ENCODE measurements at places on chromosomes 1 and 21.
A peak's percentile ranks its signal among the peaks of the same experiment; 100 is the strongest.

DNA sequence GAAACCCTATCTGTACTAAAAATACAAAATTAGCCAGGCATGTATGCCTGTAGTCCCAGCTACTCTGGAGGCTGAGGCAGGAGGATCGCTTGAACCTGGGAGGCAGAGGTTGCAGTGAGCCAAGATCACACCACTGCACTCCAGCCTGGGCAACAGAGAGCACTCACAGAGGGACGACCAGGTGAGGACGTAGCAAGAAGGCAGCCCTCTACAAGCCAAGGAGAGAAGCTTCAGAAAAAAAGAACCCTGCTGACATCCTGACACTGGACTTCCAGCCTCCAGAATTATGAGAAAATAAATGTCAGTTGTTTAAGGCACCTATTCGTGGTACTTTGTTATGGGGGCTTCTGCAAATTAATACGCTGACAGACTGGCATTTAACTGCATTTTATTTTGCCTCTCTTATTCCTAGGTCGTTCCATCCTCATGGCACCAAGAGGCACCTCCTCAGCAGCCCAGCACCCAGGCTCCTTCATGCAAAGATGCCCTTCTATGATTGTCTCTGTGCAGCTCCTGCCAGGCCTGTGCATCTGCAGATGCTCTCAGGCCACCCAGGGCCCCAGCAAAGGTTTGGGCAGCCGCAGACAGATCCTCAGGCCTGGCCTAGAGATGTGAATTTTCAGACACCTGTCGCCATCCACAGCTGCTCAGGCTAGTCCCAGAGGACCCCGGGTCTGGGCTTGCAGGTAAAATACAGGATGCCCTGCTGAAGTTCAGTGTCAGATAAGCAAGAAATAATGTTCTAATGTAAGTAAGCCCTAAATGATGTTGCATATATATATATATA is 86.0 kb upstream of the COX20 start:
- DNase-seq = peak; percentile 18

DNA sequence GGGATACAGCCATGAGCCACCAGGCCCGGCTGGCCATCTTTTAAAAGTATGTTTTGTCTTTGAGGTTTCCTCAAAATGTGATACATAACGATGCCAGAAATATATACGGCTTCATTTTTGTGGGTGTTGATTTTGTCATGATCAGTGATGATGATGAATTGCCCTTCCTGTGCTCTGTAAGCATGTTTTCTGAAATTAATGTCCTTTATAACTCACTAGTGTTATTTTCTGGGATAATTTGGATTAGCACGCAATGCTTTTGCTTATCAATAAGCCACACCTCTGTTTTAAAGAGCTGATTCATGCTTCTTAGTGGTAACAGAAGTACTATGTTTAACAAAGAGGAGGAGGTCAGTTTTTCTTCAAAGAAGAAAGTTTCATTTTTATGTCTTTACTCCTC is 25.6 kb downstream of the PHACTR4 start:
- DNase-seq = no peak

DNA sequence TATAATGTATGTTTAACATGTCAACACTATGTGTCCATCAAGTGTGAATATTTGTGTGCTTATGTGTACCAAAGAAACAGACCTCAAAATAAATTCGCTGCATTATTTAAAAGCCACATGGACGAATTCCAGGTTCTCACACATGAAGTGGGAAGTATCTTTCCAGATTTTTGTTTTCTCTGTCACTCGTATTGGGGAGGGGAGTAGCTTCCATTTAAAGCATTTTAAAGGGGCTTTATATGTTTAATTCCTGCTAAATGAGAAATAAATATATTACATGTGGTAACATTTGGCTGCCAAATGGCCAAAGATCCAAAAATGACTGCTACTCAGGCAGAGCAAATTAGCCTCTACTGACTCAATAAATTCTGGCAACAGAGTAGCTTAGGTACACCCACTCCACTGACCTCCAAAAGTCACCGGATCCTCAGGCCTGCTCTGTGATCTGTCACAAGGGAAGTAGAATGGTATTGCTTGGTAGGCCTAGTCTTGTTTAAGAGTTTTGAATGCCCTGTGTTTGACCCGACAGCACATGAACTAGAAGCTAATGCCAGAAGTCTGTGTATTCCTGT is 178.1 kb downstream of the ZP4 start:
- no peak for DNase-seq

DNA sequence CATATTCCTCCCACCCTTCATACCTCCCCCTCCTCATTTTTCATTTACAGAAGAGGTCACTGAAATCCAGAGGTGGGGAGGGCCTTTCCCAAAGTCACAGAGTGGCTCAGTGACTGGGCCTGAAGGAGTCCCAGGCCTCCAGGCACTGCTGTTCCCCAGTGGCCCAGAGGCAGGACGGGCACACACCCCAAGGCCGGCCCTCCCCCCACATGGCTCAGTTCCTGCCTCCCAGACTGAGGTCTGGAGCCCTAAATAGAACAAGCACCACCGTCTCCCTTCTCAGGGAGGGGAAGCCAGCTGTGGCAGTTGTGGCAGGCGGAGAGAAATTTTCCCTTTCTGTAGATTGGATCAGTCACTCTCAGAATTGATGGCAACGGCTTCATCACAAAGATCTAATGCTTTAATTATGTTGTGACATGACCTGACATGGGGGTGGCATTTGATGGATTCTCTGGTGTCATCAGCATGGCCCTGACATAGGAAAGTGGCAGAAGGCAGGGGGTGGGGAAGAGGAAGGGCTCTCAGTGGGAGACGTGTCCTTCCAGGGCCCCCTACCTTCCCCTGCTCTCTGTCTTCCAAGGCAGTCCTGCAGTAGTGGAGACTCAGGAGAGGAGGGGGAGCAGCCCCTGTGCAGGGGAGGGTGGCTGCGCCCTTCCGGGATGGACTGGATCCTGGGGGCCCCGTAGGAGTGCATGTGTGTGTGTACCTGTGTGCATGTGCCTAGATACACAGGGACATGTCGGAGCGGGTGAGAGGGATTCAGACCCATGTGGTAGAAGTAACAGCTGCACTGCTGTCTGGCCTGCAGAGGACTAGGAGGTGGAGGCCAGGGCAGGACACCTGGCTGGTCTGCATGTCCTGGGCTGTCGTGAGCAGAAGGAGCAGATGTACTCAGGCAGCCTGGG is 41.2 kb upstream of the FOXO6 start:
- no peak for DNase-seq

GRCh38 chr1:193111641-193112090 is 6.5 kb upstream of the GLRX2 start:
- DNase-seq = no peak

DNA sequence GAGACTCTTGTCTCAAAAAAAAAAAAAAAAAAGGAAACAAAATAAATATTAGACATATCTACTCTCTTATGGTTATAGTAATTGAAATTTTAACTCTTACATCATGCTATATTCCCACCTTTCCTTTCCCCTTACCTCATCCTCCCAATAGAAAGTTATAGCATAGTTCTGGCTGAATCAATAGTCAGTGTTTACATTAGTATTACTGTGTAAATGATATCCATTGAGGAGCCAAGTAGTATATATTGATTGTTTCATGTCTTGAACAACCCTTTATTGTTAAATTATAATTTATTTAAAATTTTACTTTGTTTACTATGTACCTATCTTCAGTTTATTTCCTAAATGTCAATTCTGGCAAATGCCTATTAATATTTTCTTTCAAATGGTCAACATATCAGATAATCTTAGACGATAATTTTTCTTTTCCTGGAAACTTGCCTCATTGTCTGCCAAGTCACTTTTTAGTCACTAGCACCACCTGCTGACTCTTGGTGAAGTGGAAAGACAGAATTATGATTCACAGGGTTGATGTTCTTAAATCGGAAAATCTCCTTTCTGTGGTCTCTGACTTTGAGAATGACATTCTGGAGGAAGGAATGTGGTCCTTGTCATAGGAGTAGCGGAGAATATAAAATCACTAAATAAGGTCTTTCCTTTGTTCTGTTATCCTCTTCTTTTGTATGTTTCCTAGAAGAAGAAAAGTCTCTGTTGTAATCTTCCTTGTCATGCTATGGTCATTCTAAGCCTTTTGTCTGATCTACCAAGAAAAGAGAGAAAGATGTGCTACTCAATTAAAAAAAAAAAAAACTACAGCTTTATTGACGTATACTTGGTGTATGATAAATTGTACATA is 8.6 kb downstream of the HJV start:
- DNase-seq = peak; percentile 76

DNA sequence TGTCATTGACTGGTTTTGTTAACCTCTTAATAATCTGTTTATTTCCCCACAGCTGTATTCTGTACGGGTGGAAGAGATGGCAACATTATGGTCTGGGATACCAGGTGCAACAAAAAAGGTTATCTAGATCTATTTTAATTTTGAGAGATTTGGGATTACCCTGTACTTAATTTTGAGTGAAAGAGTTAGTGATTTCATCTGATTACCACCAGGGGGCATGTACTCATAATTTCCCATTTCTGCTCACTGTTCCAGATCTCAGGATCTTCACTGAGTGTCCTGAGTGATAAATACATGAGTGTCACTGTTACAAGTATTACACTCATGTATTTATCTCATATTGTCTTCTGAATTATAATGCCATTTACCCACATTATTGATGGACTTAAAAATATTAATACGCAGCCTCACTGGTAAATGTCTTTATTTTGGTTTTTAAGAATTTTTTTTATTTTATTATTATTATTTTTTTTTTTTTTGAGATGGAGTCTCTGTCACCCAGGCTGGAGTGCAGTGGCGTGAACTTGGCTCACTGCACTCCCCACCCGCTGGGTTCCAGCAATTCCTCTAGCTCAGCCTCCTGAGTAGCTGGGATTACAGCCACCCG is 27.4 kb downstream of the DTL start:
- DNase-seq = peak; percentile 60

DNA sequence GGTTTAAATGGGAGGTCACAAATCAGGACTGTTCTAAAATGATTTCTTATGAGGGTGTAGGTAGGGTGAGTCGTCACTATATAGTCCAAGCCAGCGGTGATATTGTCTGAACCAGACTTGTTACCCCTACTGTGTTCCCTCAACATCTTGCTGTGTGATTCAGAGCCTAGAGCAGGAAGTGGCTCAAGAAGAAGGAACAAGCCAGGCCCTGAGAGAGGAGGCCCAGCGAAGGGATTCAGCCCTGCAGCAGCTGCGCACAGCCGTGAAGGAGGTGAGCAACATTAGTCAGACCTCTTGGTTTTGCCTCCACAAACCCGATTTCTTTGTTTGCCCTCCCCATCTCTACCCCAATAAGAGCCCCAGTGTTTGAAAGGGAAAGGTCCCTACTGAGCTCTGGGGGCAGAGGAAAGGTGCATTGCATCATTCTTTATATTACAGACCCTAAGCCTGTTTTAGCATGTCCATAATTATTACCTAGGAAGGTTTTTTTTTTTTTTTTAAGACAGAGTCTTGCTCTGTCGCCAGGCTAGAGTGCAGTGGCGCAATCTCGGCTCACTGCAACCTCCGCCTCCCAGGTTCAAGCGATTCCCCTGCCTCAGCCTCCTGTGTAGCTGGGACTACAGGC is 5.0 kb upstream of the SH3BGRL3 start:
- DNase-seq = no peak

- DNase-seq = no peak
Observed at GRCh38 chr1:89280766-89281165, 8.1 kb upstream of the GBP5 start.

DNA sequence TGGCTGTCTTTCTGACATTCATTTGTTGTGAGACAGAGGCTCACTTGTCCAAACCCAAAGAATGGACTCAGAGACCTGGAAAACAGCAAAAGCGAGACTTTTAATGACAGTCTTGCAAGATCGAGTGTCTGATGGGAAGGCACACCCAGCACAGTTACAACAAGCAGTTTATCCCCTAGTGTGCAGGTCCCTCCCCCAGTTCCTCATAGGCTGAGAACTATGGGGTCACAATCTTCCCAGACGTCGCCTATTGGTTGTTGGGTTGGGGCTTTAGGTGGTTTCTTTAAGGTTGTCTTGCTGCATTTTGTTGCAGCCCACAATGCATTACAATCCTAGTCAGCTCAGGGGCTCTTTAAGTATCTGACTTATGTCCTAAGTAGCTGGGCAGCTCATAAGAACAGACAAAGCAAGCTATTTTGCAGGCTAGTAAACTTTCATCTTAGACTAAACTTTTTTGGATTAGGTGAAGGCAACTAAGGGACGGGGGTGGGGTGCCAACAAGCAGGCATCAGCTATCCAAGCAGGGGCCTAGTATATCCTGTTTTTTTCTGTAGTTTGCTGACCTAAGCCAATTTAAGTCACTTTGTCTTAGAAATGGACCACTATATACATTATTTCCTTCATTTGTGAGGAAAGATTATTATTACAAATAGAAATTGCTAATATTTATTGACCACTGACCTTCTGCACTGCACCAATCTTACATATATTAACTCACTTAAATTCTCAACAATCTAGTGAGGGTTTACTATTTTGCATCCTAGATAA is 151.8 kb downstream of the SETD4 start:
- no peak for DNase-seq

DNA sequence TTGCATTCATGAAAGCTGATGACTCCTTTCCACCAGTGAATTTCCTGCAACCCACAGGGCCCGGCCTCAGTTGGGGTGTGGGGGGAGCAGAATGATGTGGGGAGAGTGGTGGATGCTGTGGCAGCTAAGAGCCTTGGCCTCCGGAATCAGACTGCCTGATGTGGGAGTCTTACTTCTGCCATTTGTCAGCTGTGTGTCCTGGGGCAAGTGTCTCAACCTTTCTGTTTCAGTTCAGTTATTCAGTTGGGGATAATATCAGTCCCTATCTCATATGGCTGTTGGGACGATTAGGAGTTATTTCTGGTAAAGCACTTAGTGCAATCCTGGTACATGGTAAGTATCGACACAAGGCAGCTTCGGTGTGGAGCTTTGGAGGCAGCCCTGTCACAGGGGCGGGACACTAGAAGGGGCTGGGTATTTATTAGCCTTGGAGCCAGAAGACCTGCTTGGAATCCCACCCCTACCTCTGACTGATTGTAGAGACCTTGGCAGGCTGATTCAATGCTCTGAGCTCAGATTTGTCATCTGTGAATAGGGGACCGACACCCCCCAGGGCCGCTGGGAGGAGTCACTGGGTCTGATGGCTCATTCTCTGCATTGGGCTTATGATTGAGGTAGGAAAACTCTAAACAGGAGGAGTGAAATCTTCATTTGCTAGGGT is 19.6 kb downstream of the ARHGEF10L start:
- DNase-seq = no peak

GRCh38 chr1:184988506-184988905 is 14.2 kb upstream of the NIBAN1 start:
- DNase-seq = no peak

DNA sequence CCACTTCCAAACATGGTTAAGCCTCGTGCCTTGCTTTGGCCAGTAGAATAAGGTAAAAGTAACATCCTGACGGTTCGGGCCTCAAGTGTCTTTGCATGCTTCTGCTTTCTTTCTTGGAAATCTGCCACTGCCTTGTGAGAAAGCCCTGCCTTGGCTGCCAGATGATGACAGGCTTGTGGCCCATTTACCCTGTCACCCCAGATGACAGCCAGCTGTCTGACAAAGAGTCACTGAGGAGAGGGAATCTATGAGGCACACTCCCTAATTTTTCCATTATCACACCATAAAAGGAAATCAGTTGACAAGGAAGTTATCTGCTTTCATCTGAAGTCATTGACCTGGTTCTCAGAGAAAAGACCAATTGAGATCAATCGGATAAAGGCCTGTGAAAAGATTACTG is 199.8 kb downstream of the USH2A start:
- DNase-seq = no peak

- no peak for DNase-seq
Observed at GRCh38 chr1:70727886-70728489, 316.9 kb downstream of the CTH start.

GRCh38 chr1:45551684-45552083 is 1.1 kb downstream of the AKR1A1 start:
- DNase-seq = no peak
